ENCODE measurements at places on chromosomes 12 and 14.
A peak's percentile ranks its signal among the peaks of the same experiment; 100 is the strongest.

DNA sequence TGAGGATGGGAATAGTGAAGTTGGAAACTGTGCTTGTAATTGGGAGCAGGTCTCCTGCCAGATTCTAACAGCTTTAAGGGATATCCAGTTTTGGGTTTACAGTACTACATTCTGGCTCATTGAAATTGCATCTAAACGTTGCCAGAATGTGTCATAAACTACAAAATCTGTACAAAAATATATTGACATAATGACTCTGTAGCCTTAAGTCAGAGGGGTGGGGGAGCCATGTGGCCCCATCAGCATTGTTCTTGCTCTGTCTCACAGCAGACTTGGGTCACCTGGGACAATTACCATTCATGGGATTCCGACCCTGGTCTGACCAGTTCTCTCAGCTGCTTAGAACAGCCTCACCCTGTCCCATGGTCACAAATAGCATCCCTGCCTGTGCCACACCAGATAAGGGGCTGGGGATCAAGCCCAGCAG, 43.3 kb upstream of the MED13L start:
- no peak for DNase-seq

DNA sequence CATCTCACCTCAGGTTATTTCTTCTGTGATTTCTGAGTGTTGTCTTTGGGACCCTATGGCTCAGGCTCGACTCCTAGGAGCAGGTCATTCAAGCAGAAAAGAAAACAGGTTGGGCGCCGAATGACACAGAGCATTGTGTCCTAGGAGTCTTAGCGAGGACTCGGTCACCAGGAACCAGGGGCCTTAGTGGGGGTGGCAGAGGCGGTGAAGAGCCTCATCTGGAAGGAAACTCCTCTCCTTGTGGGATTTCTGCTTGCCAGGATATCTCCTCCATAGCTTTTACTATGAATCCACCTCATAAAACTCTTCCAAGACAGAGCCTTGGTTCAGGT, 630 bp downstream of the PLEKHH1 start:
- DNase-seq = peak; percentile 64

- no peak for DNase-seq
Measured at GRCh38 chr14:81728447-81728846, 194.8 kb upstream of the SEL1L start.

DNA sequence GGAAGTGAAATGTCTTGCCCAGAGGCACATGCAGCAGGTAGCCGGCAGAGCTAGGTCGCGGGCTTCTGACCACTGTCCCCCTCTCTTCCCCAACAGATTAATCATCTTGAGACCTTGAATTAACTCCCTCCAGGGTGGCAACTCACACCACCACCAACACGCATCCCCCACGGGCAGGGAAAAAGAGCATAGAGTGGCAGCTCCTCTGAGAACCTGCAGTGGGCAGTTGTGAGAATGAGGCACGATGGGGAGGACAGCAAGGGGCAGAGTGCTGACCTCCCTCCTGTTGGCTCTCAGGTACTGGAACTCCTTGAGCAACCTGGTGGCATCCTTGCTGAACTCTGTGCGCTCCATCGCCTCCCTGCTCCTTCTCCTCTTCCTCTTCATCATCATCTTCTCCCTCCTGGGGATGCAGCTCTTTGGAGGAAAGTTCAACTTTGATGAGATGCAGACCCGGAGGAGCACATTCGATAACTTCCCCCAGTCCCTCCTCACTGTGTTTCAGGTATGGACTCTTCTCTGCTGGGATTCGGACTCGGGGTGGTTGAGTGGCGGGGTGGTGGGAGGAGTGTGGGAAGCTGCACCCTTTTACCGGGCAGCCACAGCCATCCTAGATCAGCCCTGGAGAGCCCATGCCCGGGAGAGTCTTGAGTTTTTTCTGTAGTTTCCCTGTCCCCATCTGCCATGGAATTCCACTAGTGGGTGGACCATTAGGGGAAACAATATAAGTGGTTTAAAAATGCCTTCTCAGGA, 213.3 kb upstream of the FKBP4 start:
- DNase-seq = no peak

DNA sequence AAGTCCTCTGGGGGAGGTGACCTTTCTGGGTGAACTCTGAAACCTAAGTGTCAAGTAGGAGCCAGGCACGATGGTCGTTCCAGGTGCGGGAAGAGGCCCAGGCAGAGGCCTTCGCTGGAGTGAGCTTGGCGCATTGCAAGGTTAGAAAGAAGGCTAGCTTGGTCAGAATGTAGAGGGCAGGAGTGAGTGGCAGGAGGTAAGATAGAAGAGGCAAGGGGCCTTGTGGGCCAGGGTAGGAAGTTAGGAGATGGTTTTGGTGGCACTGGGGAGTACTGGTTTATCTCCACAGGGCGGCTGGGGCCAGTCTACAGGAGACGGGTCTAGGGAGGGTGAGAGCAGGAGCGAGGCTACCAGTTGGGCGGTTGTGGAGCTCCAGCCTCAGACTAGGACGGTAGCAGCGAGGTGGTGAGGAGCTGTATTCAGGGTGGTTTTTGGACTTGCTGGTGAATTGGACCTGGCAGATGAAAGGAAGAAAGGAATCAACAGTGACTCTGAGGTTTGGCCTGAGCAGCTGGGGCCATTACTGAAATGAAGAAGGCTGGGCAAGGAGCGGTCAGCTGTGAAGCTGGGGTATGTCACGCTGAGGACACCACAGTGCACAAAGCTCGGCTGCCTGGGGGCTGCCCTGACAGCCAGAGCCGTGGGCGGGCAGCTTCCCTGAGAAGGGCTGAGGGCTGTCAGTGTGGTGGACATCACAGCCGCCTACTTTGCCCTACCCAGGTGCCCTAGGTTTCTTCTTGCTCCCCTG, 9.0 kb downstream of the MLXIP start:
- DNase-seq = no peak

DNA sequence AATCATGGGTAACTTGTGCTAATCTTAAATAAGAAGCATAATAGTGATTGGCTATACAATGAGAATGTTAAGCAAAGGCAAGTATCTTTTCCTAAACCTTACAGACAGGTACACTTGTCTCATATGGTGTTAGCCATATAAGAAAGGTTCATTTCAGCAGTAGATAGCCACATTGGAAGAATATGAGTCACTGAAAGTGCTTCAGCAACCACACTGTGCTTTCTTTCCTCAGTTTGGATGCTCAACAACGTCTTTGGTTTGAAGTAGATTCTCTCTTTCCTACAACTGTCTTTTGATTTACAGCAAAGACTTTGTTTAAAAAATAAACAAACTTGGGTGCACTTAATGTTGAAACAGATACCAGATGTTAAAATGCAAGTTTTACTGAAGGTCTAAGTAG, 8.9 kb downstream of the DDHD1 start:
- DNase-seq = no peak

DNA sequence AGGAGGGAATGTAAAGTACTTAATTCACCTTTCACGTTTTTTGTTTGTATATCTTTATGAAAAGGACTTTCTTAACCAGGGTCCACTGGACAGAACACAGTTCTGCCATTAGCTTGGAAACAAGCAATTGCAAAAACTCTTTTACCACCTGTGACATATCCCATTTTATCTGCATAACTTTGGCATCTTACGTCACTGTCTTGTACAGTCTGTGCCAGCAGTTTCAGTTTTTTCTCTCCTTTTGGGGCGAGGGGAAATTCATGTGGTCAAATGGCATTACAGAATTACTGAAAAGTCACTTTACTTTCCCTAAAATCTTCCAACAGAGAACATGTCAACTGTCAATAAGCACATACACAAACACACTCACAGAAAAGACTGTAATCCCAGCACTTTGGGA, 43.7 kb upstream of the SELPLG start:
- DNase-seq = no peak

DNA sequence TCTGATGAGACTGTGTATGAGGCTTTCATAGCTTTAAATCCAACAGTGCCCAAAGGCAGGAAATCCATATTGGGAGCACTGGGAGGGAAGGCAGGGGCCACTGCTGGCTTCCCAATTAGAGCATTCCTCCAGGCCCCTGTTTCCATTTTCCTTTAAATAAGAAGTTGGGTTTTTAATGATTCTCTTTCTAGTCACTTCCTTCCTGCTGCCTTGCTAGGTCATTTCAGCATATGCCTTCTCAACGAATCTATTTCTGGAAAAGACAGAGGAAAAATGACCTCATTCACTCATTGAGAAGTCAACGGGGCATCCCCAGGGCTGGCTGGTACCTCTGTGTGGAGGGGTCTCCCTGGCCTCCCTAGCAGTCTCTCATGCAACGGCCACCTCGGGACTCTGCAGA, 43.5 kb downstream of the IGF1 start:
- peak; percentile 62 for DNase-seq

DNA sequence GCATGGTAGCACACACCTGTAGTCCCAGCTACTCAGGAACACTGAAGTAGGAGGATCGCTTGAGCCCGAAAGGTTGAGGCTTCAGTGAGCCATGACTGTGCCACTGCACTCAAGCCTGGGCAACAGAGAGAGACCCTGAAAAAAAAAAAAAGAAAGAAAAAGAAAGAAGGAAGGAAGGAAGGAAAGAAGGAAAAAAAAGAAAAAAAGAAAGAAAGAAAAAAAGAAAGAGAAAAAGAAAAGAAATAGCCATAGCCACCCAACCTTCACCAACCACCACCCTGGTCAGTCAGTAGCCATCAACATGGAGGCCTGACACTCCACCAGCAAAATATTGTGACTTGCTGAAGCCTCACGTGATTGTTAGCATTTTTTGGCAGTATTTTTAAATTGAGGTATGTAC, 21.4 kb upstream of the TMEM263 start:
- DNase-seq = no peak

DNA sequence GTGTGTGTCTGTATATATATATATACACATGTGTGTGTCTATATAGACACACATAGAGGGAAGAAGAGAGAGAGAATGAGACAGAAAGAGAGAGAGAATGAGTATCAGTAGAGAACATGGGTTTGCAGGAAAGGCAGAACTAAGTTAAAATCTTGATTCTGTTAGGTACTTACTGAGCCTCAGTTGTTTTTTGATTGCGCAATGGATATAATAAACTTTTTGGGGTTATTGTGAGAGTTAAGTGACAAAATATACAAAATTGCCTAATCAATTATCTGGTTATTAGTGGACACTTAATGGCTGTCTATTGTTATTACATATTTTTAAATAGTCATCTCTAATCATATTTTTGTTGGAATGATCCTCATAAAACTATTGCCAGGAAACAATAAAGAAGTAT, 169.0 kb downstream of the ETNK1 start:
- DNase-seq = no peak

DNA sequence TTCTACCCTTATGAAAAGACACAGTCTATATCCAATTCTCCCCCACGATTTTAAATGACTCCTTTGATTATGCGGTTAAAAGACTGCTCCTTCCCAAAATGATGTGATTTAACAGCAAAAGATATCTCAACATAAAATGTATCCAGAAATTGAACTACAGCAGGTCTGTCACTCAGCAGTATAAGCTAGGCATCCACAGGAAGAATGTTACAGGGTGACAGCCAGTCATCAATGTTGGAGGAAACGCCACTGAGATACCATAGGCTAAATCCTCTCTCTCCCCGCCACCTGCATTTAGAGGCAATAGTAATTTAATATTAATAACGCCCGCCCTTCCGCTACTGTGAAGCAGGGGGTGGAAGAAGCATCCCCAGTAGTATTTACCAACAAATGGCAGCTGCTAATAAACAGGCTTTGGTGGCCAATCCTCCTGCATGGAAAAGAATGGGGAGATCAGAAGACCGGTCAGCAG, 613 bp downstream of the RECQL start:
- no peak for DNase-seq

DNA sequence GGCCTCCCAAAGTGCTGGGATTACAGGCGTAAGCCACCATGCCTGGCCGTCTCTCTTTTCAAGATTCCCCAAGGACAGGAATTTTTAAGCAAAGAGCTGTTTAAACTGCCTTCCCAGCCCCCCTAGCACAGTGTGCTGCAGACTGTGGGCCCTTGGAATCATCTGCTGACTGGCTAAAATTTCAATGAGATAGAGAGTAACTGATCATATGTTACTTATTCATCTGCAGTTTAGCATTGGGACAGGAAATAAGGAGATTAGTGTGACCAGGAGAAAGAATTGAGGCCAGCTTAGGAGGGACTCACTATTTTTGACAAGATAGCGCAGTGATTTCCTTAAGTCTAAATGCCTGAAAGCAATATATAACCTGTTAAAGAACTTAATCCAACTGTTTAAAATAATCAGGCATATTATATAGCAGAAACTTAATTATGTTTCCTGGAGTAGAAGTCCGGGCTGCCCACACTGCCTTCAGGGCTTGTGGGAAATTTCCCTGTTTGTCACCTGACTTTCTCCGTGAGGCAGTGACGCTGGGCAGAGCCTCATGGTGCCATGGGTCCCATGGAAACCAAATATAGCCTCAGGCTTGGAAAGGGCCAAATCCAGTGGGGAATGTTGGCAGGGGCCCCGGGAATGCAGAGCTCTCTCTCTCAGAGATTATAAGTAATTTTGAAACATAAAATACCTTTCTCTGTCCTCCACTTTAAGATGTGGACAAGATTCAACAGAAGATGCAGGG, 22.8 kb upstream of the CEBPE start:
- no peak for DNase-seq

- DNase-seq = no peak
Measured at GRCh38 chr12:97490141-97490540, 27.5 kb downstream of the RMST start.

- DNase-seq = peak; percentile 41
Measured at GRCh38 chr14:76958980-76959710, 69.4 kb downstream of the IRF2BPL start.

DNA sequence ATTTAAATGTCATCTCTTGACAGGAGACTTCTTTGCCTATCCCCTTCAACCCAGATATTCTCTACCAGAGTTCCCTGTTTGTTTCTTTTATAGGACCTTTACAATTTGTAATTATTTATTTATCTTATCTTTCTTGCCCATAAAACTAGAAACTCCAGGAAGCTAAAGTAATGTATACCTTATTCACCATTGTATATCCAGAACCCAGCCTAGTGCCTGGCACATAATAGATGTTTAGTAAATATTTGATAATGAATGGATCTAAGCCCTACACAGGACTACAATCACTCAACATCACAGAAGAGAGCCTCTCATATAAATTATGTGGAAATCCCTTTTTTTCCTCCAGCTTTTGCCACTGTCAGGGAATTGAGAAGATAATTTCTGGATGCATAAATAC, 125.6 kb upstream of the CNOT2 start:
- DNase-seq = no peak

GRCh38 chr12:98514982-98515286, 456 bp upstream of the TMPO start:
- no peak for DNase-seq

DNA sequence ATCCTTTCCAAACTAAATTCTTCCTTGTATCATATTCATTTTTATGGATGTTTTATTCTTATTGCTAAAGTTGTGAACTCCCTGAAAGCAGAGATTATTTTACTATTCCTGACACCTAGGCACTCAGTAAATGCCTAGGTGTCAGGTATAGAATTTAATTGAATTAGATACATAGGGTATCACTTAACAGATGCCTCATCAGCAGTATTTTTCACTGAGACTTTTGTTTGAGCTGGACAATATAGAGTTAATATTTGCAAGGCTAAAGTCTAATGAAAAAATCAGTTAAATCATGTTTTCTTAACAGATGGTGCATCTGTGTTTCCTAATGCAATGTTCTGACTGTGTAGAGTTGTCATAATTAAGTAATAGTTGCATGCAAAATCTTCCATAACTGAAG, 182.7 kb downstream of the DERA start:
- no peak for DNase-seq

- DNase-seq = no peak
Measured at GRCh38 chr14:85579942-85580341, 50.0 kb downstream of the FLRT2 start.

- DNase-seq = no peak
Measured at GRCh38 chr14:97850466-97850865, 1053.3 kb downstream of the VRK1 start.
